ENCODE measurements at places on chromosomes 3 and 15.
A peak's percentile ranks its signal among the peaks of the same experiment; 100 is the strongest.

GRCh38 chr15:90412356-90413194, 24.5 kb downstream of the IQGAP1 start:
- no peak for DNase-seq

DNA sequence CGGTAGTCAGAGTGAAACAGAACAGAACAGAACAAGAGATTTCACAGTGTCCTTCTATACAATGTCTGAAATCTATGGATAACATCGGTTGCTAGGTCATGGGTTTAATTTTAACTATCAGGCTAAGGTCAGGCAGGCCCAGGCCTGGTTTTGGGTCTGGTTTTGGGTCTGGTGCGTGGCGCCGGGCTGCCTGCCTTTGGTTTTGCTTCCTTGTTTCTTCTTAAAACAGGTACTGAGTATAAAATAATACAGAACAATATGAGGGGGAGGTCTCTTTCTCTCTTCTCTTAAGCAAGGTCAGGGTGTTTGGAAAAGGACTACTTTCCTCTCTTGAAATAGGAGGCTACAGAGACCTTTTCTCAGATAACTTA, 1.4 kb downstream of the AEN start:
- no peak for DNase-seq

DNA sequence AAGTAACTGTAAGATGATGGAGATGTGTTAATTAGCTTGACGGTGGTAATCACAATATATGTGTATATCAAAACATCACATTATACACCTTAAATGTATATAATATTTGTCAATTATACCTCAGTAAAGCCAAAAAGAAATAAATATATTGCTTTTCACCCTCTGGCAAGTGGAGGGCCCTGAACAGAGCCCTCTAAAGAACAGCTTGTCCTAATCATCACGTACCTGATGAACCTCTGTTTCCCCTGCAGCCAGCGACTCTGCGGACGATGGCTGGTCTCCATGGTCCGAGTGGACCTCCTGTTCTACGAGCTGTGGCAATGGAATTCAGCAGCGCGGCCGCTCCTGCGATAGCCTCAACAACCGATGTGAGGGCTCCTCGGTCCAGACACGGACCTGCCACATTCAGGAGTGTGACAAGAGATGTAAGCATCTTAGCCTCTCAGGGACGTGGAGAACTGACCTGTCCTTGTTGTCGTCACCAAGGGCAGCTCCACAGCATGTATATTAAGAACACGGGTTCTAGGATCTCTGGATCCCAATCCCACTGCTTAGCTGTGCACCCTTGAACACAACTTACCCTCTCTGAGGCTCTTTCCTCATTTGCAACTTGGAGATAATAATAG, 6.3 kb downstream of the THBS1 start:
- no peak for DNase-seq

GRCh38 chr3:47270526-47270925, 12.1 kb downstream of the KIF9 start:
- no peak for DNase-seq

DNA sequence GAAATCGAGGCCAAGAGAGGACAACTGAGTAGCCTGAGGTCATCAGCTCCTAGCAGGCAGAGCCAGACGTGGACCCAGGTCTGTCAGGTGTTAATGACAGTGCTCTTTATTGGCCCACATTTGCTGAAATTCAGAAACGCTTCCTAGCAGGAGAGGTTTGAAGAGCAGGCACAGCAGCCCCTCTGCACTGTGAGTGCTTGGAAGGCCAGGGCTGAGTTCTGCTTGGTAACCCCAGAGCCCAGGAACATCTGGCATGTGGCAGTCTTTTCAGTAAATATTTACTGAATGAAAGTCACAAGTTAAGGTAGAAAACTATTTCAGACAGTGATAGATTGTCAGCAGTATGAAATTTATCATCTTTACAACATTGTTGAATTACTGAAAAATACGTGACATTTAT, 102.4 kb downstream of the PLCL2 start:
- DNase-seq = no peak

DNA sequence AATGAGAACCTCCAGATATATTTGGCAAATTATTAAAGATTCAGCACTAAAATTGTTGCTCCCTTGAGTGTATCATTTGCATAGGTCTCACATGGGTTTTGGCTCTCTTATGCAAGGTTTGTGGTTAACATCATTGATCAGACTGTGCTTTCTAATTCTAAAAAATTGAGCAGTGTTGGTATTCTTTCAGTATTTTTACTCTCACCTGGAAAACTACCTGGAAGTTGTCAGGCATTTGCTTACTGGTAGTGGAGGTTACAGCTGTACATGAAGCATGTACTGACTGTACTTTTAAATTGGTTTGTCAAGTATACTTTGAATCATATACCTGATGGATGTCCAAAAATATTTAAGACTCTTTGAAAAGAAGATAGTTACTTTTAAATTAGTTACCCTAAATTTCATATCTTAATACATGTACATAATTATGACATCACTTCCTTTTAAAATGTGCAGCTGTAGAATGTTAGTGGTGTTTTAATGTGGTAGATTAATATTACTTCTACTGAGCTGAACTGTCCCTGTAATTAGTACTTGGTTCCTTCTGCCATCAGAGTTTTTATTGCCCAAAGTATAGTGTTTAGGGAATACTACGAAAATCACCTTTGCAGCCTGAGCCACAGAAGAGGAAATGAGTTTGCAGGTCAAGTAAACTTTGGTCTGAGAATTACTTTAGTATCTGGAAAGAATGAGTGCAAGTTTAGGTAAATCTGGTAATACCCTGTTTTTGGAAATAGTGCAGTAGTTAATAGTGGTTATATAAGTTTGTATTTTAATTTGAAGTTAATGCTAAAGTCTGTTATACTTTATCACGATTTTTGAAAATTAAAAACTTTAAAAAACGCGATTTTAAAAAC, 2.8 kb downstream of the CHD2 start:
- no peak for DNase-seq

DNA sequence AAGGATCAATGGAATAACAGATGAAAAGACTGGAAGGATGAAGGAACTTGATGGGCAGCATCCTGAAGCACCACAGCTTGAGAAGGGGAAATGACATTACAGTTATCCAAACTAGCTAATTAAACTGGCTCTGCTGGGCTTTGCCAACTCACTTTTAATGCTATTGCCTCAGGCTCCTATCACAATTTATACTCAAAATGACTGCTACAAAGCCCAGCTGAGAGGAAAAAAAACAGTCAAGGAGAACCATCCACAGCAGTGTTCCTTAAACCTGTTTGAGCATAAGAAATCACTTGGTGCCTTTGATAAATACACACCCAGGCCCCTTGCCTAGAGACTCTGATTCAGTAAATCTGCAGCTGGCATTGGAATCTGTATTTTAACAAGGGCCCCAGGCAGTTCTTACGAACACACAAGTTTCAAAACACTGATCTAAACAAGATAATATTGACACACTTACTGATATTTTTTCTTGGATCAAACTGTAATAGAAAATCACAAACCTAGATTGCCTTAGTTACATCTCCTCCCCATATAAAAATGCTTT, 85.8 kb downstream of the MB21D2 start:
- DNase-seq = no peak

DNA sequence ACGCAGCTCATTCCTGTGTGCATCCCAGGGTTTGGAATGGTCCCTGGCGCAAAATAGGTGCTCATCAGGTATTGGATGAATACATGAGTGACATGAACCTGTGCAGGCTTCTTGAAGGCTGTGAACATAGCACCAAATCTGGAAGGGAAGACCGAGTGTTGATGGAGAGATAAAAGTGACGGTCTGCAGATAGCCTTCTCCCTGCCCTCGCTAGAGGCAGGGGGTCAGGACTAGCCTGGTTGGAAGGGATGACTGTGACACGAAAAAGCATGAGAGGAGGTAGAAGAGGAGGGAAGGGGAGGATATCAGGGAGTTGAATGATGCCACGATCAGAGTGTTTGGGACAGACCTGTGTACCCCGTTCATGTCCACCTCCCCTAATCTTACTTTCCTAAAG, 267.1 kb downstream of the XXYLT1 start:
- DNase-seq = no peak

DNA sequence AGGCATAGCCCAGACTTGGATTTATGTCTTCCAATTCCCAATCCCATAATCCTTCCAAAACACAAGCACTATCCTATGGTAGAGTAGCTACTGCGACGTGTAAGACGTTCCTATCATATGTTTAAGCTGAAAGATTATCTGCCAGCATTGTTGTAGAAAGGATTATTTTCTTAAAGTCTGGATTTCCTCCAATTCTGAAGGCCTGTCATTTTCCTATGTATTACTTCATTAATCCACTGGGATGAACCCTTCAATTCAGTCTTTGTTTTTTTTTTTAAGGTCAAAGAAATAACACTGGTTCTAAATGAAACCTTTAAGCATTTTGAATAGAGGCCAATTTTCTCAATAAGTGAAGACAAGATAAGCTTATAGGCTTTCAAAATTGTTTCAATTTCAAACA, 289.0 kb downstream of the SLC9A9 start:
- DNase-seq = no peak

DNA sequence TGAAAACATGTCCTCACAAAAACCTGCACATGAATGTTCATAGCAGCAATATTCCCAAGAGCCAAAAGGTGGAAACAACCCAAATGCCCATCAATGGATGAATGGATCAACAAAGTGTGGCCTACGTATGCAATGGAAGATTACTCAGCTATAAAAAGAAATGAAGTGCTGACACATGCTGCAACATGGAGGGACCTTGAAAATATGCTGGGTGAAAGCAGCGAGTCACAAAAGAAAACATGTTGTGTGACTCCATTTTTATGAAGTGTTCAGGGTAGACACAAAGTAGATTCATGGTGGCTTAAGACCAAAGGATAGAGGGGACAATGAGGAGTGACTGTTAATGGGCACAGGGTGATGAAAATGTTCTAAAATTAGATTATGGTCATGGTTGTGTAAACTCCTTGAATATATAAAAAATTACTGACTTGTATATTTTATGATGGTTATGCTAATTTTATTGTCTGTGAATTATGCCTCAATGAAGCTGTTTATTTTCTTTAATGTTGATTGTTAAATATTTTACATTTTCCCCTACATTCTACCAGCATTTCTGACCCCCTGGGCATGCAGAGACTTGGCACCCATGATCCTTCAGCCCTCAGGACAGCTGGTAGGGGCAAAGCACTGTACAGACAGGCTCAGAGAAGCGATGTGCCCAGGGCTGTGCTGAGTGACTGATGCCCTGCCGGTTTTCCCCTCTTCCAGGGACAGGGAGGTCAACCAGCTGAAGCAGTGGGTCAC, 37.8 kb downstream of the CFAP100 start:
- DNase-seq = no peak

DNA sequence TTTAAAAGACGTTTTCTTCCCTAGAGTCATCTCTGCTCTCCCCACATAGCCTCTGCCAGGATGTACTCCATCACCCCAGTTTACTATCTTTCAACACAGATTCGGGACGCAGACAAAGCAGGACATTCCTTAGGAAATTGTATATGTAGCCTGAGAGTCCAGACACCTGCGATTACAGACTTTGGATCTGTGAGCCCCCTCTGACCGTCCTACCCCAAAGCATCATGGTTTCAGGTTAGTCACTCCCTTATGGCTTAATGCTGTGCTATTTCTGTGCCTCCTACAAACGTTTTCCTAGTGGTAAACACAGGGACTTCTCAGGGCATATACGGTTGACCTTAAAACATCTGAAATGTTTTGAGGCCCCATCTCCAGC, 234.0 kb upstream of the BHLHE40 start:
- DNase-seq = no peak

DNA sequence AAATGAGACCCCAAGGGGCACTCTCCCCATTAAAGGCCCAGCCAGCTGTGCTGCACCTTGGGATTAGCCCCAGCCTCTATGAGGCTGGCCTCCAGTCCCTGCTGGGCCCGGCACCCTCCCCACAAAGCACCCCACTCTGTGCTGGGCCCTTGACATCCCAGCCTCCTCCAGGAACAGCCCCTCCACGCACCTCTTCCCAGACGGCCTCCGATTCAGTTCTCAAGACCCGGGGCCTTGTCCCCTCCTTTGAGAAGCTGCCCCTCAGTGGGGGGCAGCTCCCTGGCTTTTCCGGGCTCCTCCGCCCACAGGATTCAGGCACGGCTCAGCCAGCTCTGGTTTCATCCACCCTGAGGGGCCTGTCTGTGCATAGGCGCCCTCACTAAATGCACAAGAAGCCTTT, 144.1 kb downstream of the LRRK1 start:
- DNase-seq = no peak

- DNase-seq = no peak
Observed at GRCh38 chr3:13866041-13866965, 13.6 kb downstream of the WNT7A start.

DNA sequence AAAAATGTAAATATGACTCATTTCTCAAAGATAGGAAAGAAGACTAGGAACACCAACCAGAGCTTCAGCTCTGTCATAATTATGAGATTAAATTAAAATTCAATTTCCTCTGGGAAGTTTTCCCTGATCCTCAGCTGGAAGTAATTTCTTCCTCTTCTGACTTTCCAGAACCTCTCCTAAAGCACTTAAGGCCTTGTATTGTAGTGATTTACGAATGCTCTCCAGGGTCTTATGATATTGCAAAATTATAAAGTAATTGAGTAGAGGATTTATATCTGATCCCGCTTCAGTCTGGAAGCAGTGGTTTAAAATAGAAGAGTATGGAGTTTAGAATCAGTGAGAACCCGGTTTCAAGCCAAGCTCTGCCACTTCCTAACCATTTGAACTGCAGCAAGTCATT, 279.8 kb downstream of the ZPLD1 start:
- no peak for DNase-seq

- no peak for DNase-seq
Observed at GRCh38 chr15:70955151-70955550, 62.5 kb downstream of the LRRC49 start.

DNA sequence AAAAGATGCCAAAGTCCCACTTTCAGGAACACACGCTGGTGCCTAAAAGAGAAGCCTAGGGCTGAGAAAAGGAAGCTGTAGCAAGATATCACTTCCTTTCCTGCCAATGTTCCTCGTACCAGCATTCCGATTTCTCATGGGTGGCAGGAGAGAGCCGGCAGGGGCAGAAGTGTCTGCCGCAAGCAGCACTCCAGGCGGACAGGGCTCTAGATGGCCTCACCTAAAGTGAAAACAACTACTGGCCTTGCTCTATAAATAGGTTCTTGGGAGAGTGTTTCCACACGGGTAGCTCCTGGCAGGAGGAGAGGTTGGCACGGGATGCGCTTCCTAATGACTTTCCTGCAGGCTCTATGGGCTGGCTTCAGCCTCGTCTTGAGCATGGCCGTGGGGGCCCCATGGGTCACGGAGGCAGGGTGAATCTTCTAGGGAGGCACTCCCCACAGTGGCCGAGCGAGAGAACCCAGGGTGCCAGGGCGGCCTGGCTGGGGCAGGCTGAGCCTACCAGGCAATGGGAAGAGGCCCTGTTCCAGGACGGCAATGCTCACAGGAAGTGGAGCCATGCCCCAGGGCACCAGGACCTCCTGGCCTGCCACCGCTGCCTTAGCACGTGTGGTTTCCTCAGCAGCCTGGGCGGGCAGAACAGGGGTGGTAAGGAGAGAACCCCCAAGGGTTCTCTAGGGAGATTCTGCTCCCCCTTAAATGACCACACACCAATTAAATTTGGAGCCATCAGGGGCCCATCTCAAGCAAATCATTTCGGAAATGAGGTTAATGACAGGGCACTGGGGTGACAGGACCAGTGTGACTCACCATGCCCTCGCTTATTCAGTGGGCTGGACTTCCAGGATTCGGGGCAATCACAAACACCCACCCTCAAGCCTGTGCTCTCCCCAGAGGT, 14.6 kb upstream of the DUSP7 start:
- no peak for DNase-seq

- peak; percentile 11 for DNase-seq
Observed at GRCh38 chr3:173395412-173396181, 1.9 kb upstream of the NLGN1 start.
